ENCODE measurements at places on chromosomes 1 and 21.

DNA sequence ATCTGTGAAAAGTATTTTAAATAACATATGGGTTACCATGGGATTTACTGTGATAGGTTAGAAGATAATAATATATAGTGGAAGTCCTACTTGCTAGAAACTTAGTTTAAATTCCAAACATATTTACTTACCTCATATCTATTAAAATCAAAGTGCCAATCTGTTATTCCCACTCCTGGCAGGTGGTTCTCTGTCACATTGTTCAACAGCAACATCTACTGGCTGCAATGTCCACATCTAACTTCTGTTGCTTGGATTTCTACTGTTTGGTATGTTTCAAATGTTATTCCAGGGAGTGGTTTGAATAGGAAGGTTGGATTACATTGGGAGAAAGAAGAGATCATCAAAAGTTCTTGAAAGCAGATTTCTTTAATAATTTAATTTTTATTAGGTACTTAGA lies 122.5 kb upstream of the NCAM2 start:
- DNase-seq = no peak

DNA sequence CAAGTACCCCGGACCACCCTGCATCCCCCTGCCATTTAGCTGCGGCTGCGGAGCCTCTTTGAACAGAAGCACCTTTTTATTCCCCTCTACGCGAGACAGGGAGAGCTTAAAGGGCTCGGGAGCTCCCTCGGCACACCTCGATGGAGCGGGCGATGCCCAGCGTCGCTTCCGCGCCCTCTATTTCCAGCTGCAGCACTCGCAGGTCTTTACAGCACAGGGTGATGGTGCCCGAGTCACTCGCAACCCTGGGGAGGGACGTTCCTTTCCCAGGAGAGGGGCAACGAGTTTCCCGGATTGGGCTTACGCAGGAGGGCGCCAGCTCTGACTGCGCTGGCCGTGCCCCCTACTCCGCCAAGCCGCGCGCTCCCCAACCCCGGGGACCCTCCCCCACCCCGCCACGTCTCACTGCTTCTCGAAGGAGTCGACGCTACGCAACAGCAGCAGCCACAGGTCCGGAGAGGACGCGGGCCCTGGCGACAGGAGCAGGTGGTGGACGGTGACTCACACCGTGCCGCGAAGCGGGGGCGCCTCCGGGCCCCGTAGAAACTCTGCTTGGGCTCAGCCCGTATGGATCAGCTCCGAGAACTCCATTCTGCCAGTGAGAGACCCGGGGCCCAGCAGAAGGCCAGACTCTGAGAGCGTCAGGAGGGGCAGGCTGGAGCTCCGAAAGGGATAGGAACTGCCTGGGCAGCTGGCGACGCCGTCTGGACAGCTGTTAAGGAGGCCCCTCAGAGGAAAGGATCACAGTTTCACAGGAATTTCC lies 5.8 kb upstream of the FAM167B start:
- no peak for DNase-seq

DNA sequence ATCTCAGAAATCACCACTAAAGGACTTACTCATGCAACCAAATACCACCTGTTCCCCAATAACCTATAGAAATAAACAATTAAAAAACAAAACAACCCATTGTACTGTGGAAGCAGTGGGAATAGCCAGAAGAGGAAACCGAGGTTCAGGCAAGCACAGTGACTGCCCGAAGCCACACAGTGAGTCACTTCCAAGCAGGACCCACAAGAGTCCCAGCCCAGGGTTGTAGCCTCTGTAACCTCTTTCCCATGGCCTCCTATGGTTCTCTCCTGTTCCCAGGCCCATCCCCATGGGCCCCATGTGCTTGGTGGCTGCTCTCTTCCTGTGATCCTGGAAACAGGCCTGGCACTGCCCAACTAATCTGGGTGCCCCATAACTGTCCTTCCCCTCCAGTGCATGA lies 29.0 kb upstream of the HTR1D start:
- DNase-seq = no peak

DNA sequence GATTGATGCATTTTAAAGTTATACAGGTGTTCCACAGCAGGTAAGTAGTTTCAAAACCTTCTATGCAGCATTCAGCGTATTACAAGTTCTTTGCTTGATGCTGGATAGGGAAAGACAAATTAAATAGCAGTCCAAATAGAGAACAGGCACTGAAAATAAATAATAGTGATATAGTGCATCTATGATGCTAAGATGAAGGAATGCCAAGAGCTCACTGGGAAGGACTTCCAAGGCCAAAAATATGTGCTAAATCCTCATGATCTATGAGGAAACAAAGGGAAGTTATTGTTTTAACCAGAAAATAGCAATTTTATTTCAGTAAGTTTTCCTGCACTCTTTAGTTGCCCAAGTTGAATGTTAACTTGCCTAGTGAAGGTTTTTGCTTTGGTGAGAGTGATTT lies 127.8 kb upstream of the GREM2 start:
- no peak for DNase-seq

DNA sequence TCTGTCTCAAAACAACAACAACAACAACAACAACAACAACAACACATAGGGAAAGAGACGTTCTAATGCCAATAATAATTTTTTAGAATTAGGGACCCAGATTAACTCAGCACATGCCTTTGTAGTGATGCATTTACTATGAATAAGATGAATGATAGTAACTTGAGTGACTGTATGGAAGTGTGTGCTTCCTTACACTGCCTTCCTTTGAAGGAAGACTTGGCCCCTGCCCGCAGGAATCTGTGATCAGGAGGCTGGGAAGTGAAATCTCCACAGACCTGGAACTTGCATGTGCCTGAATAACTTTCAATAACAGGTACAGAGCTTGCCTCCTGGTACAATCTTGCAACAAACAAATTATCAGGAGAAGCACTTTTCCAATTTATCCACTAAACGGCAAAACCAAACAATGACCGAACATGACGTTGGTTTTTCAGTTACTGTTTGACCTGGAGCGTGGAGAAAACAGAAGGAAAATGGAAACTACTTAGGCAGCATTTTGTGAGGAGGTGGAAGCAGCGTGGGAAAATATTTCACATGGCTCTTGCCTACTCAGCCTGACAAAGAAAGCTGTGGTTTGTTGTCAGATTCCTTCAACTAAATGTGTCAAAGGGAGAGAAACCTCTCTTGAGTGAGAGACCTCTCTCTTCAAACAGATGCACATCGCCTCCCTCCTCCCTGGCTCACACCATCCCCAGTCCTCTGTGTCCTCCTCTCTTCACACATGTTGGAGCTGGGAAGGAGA lies 10.1 kb upstream of the ABCA4 start:
- DNase-seq = peak; percentile 26

DNA sequence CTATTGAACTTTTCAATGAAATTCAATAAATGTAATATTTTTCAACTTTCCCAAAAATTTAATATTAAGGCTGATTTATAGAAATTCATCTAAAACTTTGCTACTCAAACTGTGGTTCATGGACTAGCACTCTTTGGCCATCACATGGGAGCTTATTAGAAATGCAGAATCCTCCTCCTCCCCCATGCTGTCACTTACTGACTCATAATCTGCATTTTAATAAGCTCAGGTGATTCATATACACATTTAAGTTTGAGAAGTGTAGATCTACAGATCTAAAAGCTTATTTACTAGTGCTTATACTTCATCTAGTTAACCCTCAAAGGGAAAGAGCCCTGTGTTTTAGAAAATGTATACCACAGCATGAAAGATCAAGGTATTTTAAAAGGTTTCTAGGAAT lies 84.3 kb downstream of the HS2ST1 start:
- DNase-seq = no peak

DNA sequence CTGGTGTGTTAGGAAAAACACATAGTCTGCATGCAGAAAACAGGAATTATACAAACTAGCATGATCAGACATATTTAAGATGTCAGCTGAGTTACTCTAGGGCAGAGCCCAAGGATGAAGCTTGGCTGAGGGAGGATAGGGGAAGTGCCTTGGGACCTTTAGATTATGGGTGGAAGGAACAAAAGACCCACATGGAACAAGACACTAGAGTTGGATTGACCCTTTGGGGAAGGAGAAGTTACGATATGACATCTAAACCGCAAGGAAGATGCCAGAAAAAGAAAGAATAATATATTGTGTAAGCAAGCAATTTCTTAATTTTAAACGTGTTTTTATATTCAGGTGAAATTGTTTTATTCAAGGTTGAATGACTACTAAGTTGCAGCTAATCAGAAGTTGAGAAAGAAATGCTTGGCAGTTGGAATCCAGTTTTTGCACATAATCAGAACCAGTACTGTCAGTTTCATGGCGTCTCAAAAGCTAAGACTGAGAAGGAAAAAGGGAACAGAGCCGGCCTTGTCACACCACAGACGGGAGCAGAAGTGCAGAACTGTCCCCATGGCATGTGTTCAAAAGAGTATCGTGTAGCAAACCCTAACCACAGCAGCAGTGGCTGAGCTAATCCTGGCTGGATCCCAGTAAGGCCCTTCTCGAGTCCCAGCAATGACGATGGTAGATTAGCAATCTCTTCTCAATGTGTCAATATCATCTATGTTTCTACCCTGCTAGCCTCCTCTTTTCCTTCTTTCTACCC lies 31.2 kb upstream of the IFNAR2 start:
- DNase-seq = no peak

GRCh38 chr1:8091691-8092090 lies 65.6 kb upstream of the ERRFI1 start:
- no peak for DNase-seq

DNA sequence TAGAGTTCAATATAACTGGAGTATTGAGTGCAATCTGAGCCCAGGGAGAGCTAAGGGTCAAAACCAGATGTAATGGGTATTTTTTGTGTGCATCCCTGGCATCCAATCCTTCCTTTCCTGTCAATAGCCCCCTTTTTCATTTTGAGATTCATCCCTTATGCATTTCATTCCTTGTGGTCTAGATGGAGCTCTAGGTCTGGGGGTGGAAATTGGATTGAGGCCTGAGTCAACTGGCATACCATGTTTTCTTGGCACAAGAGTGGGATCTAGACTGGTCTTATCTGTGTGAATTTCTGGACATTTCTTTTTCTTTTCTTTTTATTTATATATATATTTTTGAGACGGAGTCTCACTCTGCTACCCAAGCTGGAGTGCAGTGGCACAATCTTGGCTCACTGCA lies 67.3 kb upstream of the RAB3GAP2 start:
- no peak for DNase-seq

DNA sequence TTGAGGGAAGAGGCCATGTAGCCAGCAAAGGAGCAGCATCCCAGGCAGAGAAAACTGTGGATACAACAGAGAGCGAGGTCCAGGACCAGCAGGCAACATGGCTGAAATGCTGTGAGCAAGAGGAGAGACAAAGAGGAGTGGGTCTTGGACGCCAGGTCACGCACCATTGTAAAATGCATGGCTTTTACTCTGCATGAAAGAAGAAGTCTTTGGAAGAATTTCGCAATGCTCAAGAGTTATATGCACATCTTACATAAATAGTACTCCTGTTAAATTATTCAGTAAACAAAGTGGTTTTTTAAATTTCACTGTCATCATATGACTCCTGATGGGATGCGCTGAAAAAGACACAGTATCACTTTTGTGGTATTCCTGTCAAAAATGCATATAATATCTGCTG lies 3.5 kb downstream of the CD244 start:
- no peak for DNase-seq

GRCh38 chr1:11784256-11784992 lies 21.3 kb downstream of the MTHFR start:
- no peak for DNase-seq

DNA sequence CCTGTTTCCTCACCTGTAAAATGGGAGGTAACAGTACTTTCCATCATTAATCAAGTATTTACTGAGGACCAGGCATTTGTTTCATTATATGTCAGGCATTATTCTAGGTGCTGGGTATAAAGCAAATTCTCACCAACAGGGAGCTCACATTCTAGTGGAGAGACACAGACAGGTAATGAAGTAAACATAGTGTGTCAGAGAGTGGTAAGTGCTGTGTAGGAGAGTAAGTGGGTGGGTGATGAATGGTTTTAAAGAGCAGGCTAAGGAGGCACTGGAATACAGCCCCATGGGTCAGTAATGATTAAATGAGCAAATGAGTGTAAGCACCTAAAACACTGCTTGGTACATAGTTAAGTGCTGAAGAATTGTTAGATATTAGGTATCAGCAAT lies 60.4 kb downstream of the DNTTIP2 start:
- DNase-seq = no peak

DNA sequence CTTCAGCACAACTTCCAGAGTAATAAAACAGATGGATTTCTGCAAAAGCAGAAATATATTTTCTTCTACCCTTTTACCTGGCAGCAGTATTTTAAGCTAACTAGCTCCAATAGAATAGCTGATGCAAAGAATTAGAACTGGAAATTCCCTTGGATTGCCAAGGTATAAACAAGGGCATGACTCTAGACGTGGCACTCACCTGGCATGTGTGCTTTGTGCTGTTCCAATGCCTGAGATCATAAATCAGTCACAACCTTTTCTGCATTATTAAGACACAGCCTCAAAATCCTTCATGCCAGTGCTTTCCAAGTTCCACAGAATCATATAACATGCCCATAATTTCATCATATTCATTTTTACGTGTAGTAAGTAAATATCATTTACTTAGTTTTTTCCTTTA lies 1048.7 kb downstream of the ADGRL2 start:
- no peak for DNase-seq

- DNase-seq = no peak
These were observed 15.5 kb downstream of the DHCR24 start for GRCh38 chr1:54871275-54872035.

DNA sequence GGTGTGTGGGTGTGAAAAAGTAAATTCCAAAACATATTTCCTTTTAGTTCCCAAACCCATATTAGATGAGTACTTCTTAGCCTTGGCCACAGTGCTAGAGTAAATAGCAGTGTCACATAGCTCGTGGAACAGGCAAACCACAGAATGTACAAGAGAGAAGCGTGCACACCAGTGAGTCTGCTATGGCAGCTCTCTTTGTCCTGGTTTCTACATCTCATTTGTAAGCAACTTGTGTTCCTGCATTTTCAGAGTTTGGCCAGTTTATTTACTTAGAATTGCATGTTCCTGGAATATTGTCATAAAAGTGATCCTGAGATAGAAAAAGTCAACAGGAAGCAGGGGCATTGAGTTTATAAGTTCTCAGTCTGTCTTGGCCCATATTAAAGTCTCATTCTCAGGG lies 142.1 kb downstream of the DHRS3 start:
- no peak for DNase-seq

- DNase-seq = peak; percentile 87
These were observed 15.4 kb upstream of the PHACTR4 start for GRCh38 chr1:28354121-28354520.

DNA sequence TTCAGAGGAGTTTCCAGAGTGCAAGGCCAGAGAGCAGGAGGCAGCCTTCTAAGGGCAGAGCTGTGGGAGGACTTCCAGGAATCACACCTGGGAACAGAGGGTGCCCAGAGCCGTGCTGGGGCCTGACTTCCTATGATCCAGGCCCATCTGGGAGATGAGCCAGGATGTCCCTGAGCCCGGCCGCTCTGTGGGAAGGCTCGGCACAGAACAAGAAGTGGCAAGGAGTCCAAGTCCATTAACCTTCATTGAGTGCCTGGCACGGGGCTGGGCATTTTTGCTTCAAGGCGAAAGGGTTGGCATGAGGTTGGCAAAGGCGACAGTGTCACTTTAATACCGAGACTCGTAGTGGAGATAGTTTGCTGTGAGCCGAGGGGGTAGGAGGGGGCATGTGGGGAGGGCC lies 18.2 kb downstream of the TMEM201 start:
- DNase-seq = no peak

All from foreskin keratinocyte (primary cell).